ENCODE measurements at places on chromosomes 1 and 21.

DNA sequence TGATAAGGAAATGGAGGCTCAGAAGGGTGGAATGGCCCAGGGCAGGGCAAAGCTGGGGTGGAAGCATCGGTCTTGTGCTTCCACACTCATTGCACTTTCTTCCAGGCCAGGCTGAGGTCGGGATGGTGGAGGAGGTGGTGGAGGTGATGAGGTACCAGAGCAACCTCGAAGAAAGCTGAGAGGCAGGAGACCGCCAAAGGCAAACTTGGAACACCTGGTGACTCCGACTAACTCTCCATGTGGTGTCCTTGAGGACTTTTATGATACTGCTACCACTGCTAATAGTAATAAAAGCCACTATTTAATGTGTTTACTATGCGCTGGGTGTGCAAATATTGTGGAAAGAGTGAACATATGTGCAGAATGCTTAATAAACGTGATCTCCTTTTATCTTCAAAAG is 16.9 kb upstream of the BTG2 start:
- no peak for DNase-seq

GRCh38 chr1:16366722-16367257 is at the start of gene SZRD1:
Gene SZRD1, plus strand, starts transcription at chr1:16367242. Its CDS starts 16 bp downstream, at chr1:16367258.
- DNase-seq: peak; percentile 92

GRCh38 chr1:114314098-114314497 is 160.4 kb upstream of the SYT6 start:
- DNase-seq: no peak

DNA sequence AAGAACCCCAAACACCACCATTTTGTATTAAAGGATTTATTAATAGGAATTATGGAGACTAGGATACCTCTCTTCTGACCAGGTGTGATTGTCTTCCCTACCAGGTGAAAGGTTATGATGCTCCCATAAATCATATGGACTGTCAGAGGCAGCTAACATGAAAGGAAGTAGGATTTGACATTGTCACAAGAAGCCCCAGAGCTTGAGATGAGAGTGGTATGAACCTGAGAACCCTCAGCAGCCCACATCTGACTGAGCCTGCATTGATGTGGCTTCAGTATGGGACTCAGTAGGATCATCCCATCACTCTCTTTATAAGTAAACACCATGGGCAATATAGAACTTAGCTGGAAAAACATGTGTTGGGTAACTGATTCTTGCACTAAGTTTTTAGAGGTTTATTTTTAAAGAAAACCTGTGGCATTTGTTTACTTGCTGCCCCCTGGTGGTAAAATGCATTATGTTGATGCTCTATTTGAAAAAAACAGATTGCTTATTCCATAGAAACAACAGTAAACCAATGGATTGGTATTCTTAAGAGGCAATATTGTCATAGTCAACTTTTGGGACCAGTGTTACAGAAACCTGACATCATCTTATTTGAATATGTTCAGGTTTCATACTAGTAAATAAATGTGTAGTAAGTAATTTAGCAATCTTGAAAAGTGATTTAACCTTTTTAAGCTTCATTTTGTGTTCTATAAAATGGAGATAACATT is 16.6 kb upstream of the CACYBP start:
- no peak for DNase-seq

DNA sequence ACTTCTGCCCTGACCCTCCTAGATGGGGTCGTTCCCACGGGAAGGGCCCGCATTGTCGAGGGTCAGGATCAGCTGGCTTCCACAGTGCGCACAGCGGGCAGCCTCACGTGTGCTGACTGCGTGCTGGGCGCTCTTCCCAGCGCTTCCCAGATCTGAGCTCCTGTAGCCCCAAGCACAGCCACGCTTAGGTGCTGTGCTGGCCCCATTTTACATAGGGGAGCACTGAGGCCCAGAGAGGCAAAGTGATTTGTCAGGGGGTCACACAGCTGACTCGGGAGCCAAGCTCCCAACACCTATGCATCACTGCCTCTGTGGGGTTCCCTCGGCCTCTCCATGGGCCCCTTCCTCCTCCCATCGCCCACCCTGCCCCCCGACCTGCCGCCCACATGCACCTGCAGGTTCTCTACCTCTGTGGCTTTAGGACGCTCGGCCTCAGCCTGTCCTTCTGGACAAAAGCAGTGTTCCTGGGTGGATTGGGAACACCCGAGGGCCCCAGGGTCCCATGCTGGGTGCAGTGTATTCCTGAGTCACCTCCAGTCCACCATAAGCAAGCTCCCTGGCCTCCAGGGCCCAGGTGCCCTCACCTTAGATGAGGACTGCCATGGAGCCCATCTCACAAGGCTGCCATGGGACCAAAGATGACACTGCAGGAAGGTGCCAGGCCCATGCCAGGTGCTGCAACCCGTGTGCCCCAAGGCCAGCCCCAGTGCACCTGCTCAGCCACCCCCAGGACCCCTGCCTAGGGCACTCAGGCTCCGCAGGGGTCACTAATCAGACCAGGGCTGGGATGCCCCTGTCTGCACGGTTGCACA is 23.3 kb downstream of the TFF3 start:
- no peak for DNase-seq

GRCh38 chr1:9203511-9203982 is 31.0 kb upstream of the H6PD start:
- no peak for DNase-seq

- DNase-seq: no peak
These were observed 587.2 kb downstream of the PTPRU start for GRCh38 chr1:29823561-29823960.

GRCh38 chr1:205774198-205775014 is 876 bp downstream of the RAB29 start:
- DNase-seq: no peak

DNA sequence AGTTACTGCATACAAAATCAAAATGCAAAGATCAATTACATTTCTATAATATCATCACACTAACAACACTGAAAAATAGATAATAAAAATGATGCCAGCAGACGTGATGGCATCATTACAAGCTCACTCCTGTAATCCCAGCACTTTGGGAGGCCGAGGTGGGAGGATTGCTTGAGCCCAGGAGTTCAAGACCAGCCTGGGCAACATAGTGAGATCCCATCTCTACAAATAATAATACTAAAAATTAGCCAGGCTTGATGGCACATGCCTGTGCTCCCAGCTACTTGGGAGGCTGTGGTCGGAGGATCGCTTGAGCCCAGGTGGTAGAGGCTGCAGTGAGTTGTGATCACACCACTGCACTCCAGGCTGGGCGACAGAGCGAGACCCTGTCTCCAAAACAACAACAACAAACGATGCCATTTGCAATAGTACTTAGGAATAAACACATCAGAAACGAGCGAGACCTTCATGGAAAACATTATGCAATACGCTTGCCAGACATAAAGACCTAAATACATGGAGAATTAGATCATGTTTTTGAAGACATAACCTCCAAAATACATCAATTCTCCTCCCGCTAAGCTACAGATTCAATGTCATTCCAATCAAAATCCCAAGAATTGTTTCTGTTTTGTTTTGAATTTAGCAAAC is 86.6 kb upstream of the ERRFI1 start:
- no peak for DNase-seq

DNA sequence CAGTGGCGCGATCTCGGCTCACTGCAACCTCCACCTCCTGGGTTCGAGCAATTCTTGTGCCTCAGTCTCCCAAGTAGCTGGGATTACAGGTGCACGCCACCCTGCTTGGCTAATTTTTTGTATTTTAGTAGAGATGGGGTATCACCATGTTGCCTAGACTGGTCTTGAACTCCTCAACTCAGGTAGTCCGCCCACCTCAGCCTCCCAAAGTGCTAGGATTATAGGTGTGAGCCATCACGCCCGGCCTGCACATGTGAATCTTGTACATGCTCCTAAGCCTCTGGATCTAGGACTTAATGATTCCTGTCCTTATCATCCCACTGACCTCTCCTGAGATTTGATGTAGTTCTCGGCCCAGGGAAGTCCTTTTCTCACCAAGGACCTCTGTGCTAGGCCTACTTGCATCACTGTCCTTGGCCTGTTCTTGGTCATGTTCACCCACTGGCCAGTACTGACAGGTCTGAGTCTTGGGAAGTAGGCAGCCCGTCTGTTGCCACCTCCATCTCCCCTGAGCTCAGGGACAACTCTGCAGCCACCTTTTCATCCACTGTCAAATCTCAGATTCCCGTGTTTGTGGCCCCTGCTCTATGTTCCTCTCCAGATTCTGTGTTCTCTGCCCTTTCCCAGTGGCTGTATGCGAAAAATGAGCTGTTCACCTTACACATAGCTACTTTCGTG is 9.4 kb downstream of the HYI start:
- no peak for DNase-seq

- no peak for DNase-seq
These were observed 310.9 kb downstream of the SIPA1L2 start for GRCh38 chr1:232319072-232319471.

DNA sequence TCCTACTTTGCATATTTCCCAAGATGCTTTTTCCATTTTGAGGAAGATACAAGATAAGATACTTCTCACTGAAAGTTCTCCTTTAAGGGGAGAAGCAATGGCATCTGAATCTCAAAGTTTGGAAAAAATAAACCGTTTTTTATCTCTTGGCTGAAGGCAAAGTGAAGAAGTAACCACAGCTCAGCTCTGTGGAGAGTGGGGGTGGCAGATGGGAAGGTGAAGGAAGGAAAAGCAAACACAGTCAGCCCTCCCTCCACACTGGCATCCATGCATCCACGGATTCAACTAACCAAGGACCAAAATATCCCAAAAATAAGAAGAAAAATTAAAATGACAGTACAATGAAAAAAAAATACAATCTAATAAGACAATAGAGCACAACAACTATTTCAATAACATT is 211.1 kb downstream of the RGS7 start:
- DNase-seq: no peak

DNA sequence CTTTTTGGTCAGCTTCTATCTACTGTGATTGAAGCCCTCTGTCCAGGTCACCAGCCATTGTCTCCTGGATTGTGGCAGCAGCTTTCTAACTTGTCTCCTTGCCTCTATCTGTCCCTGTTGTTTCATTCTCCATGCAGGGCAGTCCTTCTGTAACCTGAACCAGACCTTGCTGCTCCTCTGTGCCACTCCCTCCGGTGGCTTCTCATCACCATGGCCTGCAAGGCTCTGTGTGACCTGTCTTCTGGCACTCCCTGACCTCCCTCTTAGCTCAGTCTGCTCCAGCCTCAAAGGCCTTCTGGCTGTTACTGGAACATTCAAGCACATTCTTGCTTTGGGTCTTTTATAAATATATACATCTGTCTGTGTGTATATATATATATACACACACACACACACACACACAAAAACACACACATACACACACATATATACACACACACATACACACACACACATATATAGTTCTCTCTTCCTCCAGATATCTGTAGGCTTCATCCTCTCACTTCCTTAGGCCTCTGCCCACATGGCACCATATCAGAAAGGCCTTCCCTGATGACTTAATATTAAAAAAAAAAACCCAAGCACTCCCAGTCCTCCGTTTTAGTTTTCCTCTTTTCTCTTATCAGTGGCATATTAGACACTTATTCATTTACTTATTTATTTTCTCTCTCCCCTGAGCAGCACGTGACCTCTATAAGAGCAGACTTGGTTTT is 21.2 kb upstream of the JUN start:
- DNase-seq: no peak

- no peak for DNase-seq
These were observed 28.3 kb downstream of the NEK7 start for GRCh38 chr1:198185146-198185545.

DNA sequence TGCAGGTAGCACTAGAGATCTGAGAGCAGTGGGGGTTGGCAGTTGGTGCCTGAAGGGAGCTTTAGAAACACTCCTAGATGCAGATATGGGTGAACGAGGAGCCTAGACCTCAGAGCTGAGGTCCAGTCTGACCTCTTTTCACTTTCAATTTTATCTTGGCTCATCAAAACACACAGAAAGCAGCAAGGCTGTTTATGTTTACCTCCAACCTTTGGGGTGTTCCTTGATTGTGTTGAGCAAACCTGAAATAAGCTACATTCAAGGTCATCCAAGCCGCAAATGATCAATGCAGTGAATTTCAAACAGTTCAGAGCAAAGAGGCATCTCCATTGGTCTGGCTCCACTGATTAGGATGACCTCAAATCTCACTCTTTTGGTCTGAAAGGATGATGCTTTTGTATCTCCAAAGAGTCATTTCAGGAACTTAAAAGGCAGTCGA is 1.3 kb downstream of the LY9 start:
- DNase-seq: no peak

- no peak for DNase-seq
These were observed 66.9 kb downstream of the TENT5C start for GRCh38 chr1:117672756-117673155.

GRCh38 chr1:60890664-60891063 is 191.7 kb upstream of the NFIA start:
- no peak for DNase-seq

- DNase-seq: no peak
These were observed 31.7 kb downstream of the ABL2 start for GRCh38 chr1:179197690-179198297.

GRCh38 chr1:162910161-162910560 is 49.2 kb upstream of the CCDC190 start:
- DNase-seq: no peak

DNA sequence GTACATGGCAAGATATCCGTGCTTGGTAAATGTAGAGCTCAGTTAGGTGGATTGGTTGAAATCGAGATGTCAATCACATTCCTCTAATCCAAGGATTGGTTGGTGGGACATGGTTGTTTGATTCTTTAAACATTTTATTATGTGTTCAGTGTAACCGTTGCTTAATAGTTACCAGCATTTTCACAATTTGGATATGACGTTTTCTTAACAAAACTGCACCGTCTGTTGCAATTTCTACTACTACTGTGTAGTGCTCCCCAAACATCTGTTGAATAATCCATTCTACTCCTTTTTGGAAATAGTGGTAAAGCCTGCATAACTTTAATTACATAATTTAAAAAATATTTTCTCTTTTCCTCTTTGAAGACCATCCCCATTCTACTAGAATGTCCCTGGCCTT is 16.3 kb downstream of the OR2B11 start:
- DNase-seq: no peak

DNA sequence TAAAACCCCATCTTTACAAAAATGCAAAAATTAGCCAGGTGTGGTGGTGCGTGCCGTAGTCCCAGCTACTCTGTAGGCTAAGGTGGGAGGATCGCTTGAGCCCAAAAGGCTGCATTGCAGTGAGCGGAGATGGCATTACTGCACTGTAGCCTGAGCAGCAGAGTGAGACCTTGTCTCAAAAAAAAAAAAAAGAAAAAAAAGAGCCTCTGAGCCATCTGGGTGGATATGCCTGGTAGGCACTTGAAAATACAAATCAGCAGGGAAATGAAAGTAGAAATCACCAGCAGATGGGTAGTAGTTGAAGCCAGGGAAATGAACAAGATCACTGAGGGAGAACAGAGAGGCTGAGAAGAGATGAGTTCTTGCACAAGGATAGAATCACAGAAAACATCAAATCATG is 131.0 kb upstream of the HMCN1 start:
- DNase-seq: no peak

GRCh38 chr1:145993618-145994390 is 2.6 kb downstream of the TXNIP start:
- no peak for DNase-seq

- no peak for DNase-seq
These were observed 2.0 kb downstream of the GPR88 start for GRCh38 chr1:100539836-100540536.

GRCh38 chr1:185990565-185990964 is 256.4 kb downstream of the HMCN1 start:
- no peak for DNase-seq

Data from kidney epithelial cell (primary cell).